ENCODE measurements at places on chromosomes 11 and 22.

DNA sequence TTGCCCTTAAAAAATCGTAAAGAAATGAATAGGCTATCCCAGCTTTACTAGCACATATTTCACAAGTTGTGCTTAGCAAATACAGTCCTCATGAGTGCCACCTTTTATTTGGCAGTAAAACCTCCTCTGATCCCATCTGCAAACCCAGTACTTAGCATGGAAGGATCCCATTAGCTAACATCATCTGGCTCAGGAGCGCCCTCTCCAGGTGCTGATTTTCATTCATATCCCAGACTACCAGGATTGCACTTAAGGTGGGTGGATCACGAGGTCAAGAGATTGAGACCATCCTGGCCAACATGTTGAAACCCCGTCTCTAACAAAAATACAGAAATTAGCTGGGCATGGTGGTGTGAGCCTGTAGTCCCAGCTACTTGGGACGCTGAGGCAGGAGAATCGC, 76.1 kb upstream of the PAX6 start:
- no peak for DNase-seq

GRCh38 chr11:3046641-3047040, 10.6 kb downstream of the CARS1 start:
- no peak for DNase-seq

DNA sequence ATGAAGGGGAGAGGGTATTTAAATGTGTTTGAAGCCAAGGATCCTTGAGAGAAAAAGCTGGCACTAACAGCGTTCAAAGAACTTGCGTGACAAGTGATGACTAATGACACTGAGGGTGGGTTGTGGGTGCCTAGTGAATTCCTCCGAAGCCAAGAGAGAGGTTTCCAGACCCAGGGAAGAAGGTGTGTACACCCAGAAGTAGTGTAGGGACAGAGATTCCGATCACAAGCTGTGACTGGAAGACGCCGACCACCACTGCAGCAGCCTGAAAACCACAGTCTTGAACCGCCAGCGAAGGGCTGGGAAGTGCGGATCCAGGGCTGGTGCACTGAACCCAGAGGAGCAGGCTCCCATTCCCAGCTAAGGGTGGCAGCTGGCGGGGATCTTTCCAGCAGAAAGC, 9.5 kb downstream of the PPARA start:
- DNase-seq = no peak

GRCh38 chr22:48761546-48761945, 1066.1 kb downstream of the BRD1 start:
- no peak for DNase-seq

All from omental fat pad (tissue), 4 donors.